ENCODE measurements at places on chromosomes 7 and 10.

DNA sequence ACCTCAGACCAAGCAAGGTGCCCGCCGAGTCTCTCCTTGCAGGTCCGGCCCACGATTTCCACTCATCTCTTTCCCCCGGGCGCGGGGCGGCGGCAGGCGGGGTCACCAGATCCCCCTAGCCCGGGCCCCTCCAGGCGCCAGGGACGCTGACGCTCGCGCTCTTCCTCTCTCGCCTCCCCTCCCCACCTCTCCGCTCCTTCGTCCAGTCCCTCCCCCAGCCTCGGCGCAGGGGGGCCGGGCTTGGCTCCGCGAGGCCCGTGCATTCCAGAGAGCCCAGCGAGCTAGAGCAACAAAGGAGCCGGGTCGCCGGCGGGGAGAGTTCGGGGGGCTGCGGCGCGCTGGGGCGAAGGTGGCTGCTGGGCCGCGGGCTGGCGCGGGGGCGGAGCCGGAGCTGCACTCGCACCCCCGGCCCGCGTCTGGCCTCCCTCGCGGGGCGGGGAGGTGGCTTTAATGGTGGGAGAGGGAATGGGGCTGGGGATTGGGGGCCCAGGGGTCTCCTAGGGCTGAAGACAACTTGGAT, at the start of gene SMO:
Gene SMO, plus strand, starts transcription at position 262 of the 520 bp plus-strand sequence. CDS start 519 bp downstream, outside the sequence.
- no peak for DNase-seq

- DNase-seq = peak; percentile 6
Observed at GRCh38 chr10:30583778-30584415, 45.7 kb downstream of the LYZL2 start.

- no peak for DNase-seq
Observed at GRCh38 chr7:115299397-115300037, 377.6 kb downstream of the MDFIC start.

DNA sequence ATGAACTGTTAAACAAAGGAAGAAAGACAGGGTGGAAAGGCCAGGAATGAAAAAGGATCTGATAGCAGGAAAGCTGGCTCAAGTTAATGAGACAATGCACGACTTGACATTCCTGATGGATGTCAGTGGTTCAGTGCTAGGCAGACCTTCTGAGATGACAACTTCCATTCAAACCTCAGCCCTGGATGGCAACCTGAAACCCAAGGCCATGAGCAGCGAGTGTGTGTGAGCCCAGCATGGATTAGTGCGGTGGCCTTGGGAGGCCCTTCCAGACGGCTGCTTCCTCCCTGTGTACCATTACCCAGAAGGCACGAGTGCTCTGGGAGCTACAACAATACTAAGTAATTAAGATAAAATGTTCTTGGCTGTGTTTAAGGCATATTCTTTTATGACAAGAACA, 18.8 kb downstream of the TRIL start:
- no peak for DNase-seq

GRCh38 chr10:106914016-106914415, 250.5 kb downstream of the SORCS1 start:
- DNase-seq = no peak

- no peak for DNase-seq
Observed at GRCh38 chr10:11181978-11182377, 164.3 kb downstream of the CELF2 start.

DNA sequence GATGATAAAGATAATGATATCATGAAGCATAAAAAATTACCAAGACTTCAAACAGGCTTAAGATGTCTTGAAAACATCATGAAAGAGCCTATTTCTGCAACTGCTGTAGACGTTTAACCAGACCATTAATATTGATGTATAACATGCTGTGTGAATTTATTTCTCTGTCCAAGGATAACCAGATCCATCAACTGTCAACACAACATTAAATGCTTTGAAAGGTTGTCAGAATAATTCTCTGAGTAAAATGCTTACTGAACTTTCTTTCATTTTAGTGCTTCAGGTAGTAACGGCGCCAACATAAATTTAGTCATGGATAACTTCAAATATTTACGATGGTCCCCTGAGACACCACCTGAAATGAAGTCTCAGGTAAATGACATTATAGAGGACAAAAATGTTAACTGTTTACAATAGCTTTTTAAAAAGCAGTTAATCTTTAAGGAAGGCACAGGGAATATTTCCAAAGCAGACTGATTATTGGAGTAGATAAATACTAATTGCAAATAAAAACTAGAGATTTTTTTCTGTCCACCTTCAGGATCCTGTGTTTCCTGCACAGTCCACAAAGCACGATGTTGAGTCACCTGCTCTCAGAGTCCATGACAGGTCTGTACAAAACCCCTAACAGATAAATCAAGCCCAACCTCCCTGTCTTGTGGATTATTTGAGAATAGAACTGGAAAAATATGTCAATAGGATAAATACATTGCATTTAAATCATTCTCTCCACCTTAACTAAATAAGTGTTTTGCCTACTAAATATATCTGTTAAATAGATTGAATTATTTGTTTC, 1213.2 kb downstream of the XPNPEP1 start:
- DNase-seq = no peak

DNA sequence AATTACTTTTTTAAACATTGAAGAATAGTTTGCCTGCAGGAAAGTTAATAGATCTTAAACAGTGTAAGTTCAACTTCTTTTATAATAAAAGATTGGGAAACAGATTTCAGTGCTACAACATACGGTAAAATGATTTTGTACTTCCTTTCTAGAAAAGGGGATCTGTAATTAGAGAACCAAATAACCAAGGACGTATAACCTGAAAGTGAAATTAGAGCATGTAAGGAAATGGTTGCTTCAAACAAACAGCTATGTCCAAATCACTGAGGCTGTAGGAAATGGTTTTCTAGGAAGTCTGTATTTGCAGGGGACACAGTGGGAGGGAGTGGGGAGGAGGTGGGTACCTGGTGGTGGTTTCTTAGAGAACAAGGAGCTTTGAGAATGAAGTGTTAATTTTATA, 57.9 kb upstream of the EXOC6 start:
- DNase-seq = no peak

- no peak for DNase-seq
Observed at GRCh38 chr7:142968229-142968628, 6.1 kb upstream of the KEL start.

- DNase-seq = no peak
Observed at GRCh38 chr7:149644754-149645153, 128.6 kb downstream of the ZNF467 start.

- no peak for DNase-seq
Observed at GRCh38 chr7:132141109-132141508, 435.2 kb downstream of the PLXNA4 start.

DNA sequence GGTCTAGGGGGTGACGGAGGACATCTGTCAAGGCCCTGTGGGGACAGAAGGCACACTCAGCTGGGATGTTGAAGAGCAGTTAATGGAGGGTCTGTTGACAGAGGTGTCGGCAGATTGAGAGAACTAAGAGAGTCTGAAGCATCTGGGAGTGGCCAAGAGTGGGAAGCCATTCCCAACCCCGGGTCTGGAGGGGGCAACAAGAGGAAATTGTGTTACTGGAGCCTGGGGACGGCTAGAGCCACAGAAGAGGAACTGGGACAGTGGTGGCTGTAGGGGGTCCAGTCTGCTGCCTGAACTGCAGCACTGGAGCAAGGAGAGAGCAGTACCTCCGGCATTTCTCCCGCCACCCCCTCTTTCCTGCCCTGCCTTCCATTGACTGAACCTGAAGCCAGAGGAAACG, 136.6 kb downstream of the CHN2 start:
- no peak for DNase-seq

- no peak for DNase-seq
Observed at GRCh38 chr7:124914298-124914697, 15.3 kb downstream of the POT1 start.

DNA sequence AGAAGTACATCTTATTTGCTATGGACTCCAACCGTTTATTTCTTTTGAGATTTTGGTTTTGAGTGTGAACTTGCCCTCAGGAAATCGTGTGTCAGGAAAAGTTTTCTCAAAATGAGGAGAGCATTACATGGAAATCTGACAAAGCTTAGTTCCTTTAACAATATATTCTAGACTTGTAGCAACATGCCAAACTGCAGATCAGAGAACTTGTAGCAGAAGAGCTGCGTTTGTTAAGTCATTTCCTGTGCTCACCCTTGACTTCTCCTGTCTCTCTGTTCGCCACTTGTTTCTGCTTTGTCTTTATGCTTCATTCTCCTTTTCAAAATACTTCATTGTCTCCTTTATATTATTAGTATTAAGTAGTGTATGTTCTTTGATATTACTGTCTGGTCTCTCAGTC, 116.6 kb upstream of the FOXP2 start:
- no peak for DNase-seq

- no peak for DNase-seq
Observed at GRCh38 chr7:66348531-66348930, 143.4 kb downstream of the TPST1 start.

DNA sequence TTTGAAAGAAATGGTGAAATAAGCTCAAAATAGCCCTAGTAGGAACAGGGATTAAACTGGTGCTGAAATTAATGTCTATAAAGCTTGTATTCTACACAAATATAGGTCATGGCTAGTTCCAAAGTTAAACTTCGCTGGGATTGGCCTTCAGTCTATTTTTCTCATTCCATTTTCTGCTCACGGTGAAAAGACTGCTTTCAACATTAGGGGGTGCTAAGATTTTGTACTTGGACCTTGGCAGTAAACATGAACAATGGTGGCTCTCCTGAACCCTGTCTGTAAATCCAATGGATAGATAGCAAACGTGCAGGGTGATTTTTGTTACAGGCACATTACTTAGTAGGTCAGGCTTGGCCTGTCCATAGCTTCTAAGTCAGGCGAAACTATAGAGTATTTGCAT, 36.0 kb upstream of the RSU1 start:
- peak; percentile 22 for DNase-seq

DNA sequence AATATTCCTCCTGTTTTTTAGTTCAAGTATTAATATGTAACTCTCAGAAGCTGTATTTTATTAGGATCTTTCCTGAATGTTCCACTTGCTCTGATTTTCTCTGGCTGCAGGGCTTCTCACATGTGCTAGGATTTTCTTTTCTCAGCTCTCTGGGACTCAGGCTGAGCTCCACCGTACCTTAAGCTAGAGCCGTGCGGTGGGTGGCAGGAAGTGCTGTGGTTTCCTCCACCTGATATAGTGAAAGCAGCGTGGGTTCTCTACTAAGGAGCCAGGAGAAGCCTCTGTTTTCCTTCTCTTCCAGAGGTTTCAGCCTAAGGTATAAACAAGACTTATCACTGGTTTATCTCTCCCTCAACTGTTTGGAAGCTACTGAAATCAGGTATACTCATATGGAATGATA, 433.6 kb downstream of the NRG3 start:
- no peak for DNase-seq

DNA sequence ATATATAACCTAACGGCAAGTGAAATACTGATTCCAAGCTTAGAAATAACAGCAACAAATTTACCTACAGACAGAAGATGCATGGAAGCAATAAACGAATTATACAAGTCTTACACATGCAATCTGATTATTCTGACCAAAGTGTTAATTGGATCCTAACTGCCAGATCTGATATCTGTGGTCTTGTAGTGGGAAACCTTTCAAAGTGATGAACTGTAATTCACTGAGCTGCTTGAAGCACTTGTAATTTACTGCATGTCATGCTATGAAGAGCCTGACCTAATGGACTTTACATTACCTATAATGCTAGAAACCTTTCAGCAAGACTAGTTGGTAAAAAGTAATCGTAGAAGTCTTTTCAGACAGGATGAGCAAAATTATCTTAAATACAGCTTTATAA, 205.6 kb downstream of the FOXP2 start:
- DNase-seq = no peak

DNA sequence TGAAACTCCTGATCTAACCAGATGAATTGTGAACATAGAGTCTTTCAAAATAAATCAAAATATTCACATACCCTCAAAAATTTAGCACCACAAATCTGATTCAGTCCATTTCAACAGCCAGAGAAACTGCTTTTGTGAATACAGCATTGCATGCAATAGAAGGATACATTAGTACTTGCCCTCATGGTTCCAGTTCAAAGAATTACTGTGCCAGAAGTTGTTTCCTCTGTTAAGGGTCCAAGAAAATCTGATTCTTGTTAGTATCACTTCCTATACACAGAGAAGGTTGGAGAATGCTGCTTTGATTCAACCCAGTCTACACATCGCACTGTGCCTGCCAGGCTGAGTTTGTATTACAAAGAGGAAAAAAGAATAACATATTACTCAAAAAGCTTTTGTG, 115.6 kb downstream of the TFEC start:
- no peak for DNase-seq

GRCh38 chr10:3166496-3167290, 5.9 kb downstream of the PITRM1 start:
- DNase-seq = no peak

DNA sequence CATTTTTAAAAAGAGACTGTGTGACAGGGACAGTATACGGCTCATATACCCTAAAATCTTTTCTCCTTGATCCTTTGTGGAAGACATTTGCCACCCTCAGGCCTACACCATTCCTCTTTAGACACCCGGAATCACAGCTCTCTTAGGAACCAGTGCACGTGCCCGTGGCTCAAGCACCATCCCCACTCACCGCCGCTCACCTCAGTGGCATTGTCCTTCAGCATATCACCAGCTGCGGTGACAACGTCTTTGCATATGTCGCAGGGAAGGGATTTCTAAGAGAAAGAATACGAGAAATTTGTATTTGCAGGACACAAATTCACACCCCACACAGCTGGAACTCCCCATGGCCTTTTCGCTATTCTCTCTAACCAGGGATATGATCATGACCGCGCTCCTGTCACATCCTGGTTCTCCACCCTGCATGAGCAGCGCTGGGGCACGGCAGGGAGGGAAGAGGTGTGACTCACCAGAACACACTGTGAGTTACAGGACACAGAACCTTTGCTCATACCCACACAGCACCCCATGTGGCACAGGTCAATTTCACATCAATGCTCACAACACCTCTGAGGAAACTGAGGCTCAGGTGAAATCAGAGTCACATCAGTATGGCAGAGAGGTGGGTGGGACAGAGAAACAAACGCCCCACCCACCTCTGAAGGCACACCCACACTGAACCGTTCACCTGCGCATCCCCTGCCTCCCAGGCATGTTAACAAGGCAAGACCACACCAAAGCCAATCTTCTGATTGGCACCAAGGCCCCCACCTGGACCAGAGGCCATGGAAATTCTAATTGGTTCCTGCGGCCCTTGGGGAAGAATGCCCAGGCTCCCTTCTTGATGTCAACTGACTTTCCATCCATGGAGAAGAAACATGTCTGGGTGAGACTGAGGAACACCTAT, 19.2 kb downstream of the PSAP start:
- no peak for DNase-seq

- no peak for DNase-seq
Observed at GRCh38 chr10:1120801-1121211, 64.6 kb downstream of the WDR37 start.

DNA sequence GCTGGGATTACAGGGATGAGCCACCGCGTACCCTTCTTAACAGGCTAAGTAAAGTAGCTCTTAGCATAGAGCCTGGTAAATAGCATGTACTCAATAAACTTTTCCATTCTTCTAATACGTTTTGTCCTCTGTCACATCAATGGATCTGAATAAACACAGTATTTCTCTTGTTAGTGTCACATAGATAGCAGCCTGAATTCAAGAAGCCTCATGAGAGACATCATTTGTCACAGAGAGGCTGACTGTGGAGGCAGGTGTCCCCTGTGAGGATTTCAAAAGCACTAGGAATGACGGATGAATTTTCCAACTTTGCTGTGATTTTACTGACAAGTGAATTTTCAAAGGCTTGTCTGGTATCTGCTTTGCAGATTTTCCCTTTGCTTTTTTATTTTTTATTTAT, 82.6 kb upstream of the CDC14C start:
- no peak for DNase-seq
